ENCODE measurements at places on chromosomes 2 and 18.

DNA sequence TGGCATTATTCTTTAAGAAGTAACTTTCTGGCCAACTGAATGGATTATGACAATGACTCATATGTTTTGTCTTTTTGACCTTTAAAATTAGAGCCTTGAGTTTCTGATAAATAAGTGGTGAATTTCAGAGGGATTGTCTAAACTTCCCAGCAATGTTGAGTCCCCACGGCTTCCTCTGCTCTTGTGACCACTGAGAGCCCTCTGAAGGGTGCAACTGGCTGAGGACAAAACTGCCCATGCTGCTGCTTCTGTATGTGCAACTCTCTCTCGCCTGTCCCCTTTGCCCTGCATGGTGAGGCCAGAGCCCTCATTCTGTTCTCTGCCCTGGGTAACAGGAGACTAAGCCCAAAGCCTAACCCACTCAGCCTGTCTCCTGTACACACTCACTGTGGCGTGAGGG lies 52.7 kb upstream of the SLC14A1 start:
- no peak for DNase-seq

DNA sequence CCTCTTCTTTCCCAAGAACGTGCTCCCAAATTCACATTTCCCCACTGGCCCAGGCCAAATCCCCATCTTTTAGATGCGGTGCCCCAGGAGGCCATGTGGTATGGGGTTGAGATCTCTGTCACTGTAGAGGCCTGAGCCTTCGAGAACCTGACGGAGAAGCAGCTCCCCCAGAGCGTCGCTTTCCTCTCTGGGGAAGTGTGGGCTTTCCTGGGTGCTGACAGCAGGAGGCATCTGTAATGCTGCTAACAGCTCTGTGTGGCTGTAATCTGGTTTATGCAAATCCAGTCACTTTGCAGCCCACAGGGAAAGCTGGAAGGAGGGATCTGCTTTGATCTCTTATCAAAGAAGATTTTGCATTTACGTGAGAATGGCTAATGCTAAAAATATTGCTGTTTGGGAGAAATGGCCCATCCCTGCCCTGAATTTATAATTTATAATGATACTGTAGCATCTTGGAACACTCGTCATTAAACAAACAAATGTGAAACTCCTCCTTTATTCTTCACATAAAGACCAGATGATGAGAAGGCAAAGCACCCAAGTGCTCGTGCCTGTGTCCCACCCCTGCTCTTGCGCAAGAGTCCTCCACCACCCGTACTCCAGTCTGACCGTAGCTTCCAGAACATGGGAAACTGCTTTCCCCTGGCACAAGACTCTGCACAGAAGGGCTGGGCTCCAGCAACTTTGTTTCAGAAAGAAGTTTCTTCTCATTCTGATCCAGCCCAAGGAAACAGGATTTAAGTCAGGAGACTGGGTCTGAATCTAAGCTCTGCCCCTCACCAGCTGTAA lies 109.9 kb upstream of the EPC2 start:
- DNase-seq = no peak

GRCh38 chr2:127637725-127638252 lies 8.2 kb upstream of the GPR17 start:
- DNase-seq = no peak

GRCh38 chr2:24659862-24660261 lies 133.3 kb downstream of the PTRHD1 start:
- DNase-seq = no peak

- DNase-seq = no peak
These were observed 26.1 kb downstream of the LIMS1 start for GRCh38 chr2:108560241-108560811.

Measured in T-helper 17 cell (primary cell).